Renal cortical epithelial cell (primary cell): ENCODE measurements at places on chromosomes 4 and X.

GRCh38 chr4:147984065-147984777 is 252.3 kb downstream of the ARHGAP10 start:
- peak; percentile 31 for DNase-seq

- no peak for DNase-seq
These were observed 1004.0 kb downstream of the ADGRL3 start for GRCh38 chr4:62204136-62204535.

GRCh38 chr4:124946696-124947095 is 234.2 kb upstream of the ANKRD50 start:
- DNase-seq, result no peak

GRCh38 chrX:70434352-70434866 is 10.2 kb upstream of the DLG3 start:
- peak; percentile 65 for DNase-seq

GRCh38 chr4:153383131-153383530 is 38.6 kb downstream of the MND1 start:
- no peak for DNase-seq

DNA sequence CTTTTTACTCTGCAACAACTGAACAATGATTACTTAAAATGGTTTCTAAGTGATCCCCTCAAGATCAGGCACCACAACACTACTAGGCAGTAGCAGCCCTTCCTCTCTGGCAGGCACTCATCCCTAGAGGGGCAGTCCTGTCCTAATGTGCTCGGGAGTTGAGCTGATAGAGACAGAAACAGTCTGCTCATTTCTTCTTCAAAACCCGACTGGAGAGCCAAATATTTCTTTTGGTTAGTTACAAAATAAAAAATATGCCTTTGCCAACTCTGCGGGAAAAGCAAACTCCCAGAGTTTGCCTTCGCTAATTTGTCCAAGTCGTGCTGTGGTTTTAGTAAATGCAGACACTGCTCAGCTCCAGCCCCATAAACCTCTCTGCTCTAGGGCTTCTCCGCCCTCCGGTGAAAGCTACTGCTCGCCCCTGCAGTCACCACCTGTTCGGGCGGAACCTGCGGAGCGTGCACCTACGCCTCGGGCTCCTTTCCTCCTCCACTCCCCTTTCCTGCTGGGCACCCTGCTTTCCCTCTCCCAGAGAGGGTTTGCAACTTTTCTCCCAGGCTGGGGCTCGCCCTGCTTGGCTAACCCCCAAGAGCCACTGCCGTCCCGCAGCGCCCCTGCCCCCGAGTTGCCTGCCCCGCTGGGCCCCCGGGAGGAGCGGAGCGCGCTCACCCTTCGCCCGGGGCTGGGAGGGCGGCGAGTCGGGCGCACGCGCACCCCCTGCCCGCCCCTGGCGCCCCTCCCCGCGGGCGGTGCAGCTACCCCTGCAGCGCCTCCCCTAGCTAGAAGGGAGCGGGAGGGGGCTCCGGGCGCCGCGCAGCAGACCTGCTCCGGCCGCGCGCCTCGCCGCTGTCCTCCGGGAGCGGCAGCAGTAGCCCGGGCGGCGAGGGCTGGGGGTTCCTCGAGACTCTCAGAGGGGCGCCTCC is at the start of gene NPNT:
Gene NPNT, plus strand, starts transcription at position 812 of the 923 bp plus-strand sequence. CDS start 182 bp downstream, outside the sequence.
- peak; percentile 22 for DNase-seq

- no peak for DNase-seq
These were observed 48.8 kb downstream of the PCGF3 start for GRCh38 chr4:754221-755120.

- no peak for DNase-seq
These were observed 582.7 kb upstream of the AADAT start for GRCh38 chr4:170672381-170672965.

GRCh38 chr4:128427832-128428366 is 140.3 kb upstream of the PGRMC2 start:
- DNase-seq, result peak; percentile 95

GRCh38 chrX:48083212-48083611 is 11.8 kb upstream of the ZNF630 start:
- peak; percentile 30 for DNase-seq

GRCh38 chr4:73752424-73752823 is 12.1 kb downstream of the CXCL8 start:
- DNase-seq, result no peak

GRCh38 chr4:7333801-7334421 is 100.8 kb downstream of the PSAPL1 start:
- no peak for DNase-seq

DNA sequence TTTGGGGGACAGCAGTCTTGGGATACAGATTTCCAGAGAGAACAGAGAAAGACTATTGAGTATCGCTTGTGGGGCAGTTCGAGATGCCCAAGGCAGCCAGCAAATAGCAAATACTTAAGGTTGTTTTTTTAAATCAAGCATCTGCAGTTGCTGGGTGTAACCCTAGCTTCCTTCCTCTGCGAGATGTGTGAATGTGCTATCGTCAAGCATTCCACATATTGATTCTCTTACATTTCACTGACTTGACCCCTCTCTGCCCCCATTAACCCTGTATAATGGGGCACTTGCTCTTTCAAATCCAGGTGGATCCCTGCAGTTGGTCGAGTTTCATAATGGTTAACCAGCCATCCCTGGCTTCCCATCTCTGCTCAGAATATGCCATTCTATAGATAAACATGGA is 23.5 kb downstream of the KCNE5 start:
- DNase-seq, result no peak

GRCh38 chr4:17664755-17665154 is 50.3 kb downstream of the MED28 start:
- peak; percentile 19 for DNase-seq
